ENCODE measurements at places on chromosomes 2 and 18. TPM values are rescaled to one million over a fixed set of nuclear protein-coding genes. Genes with fewer than 3 reads are reported as not detected.

LAMA3 gene
- 2.1 TPM for total RNA-seq

RUFY4 gene
- total RNA-seq: not detected

NOL4 gene
- not detected for total RNA-seq

PCARE gene
- total RNA-seq: not detected

HK2 gene
- total RNA-seq: 52.2 TPM

DLGAP1 gene
- total RNA-seq: not detected

FOXD4L1 gene
- total RNA-seq: 0.15 TPM

RHBDD1 gene
- 8.2 TPM for total RNA-seq

EFEMP1 gene
- 6,372 TPM for total RNA-seq

PID1 gene
- 37.6 TPM for total RNA-seq

OTOS gene
- total RNA-seq: not detected

ATP9B gene
- 13.4 TPM for total RNA-seq

KCNF1 gene
- total RNA-seq: not detected

LINC00305 gene
- total RNA-seq: not detected

ALPG gene
- total RNA-seq: not detected

KYNU gene
- 0.25 TPM for total RNA-seq

EPAS1 gene
- total RNA-seq: 463 TPM

VWC2L gene
- total RNA-seq: not detected

CPLX4 gene
- not detected for total RNA-seq
